Iris pigment epithelial cell (primary cell): ENCODE measurements at places on chromosomes 6 and 20.

- peak; percentile 97 for DNase-seq
Measured at GRCh38 chr6:45655745-45656476, 278.2 kb upstream of the SUPT3H start.

DNA sequence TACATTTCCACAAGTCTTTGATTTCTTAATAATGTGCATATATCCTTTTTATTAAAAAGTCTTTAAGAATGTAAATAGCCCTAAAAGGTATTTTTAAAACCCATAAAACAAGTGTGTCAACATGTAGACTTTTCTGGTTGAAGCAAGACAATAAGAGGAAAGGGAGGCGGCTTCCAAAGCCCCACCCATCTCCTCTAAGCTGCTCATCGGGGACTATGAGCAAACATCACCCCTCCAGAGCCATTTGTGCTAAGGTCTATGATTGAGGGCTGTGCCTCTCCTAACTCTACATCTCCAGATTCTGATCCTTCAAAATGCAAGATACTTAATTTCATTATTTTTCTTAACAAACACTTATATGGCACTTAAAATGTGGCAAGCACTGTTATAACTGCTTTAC is 2.5 kb upstream of the NAA20 start:
- DNase-seq = no peak

DNA sequence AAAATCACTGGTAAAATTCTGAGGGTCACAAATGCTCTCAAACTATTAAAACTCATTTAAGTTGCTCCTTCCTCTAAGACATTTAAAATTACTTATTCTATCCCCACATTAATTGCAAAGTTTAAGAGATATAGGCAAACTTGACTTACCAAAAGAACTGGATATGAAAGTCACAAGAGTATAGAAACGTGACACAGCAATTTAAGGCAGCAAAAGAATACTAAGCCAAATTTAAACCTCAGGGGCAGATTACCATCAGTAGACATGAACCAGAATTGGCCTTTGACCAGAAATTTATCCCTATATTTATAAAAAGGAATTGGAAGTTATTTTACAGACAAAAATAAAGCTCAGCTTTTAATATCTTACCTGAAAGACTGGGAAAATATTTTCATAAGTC is 56.0 kb downstream of the MAP3K7 start:
- no peak for DNase-seq

- DNase-seq = peak; percentile 57
Measured at GRCh38 chr6:3325210-3325609, 66.5 kb downstream of the PSMG4 start.

DNA sequence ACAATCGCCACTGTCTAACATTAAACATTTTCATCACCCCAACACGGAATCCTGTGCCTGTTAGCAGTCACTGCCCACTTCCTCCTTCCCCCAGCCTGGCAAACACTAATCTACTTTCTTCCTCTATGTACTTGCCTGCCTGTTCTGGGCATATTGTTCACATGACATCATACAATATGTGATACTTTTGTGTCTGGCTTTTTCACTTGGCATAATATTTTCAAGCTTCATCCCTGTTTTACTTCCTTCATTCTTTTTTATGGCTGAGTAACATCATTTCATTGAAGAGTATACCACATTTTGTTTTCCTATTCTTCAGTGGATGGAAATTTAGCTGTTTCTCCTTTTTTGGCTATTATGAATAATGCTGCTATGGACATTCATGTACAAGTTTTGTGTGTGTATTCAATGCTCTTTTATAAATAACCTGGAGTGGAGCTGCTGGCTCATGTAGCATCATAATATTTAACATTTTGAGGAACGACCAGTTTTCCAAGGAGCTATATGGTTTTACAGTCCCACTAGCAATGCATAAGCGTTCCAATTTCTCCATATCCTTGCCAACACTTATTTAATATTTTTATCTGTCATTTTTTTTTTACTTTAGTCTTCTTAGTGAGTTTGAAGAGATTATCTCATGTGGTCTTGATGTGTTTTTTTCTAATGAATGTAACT is 360.1 kb downstream of the HDGFL1 start:
- DNase-seq = no peak

DNA sequence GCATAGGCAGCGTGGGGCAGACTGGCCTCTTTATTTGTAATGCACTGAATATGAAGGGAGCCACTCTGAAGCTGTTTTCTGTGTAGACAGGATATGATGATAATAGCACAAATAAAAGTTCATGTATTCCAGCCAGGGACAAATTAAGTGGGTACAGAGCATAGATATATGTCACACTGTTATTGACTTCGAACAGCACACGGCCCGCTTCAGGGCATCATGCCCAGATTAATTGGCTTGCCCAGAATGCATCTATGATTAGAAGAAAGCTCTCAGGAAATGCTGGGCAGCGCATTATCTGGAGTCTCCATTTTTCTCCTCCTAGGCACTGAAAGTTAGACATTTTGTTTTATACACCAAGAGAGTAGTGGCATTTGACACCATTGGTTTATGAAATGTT is 26.3 kb upstream of the SASH1 start:
- no peak for DNase-seq

- DNase-seq = no peak
Measured at GRCh38 chr6:56933650-56934049, 21.3 kb upstream of the BEND6 start.

DNA sequence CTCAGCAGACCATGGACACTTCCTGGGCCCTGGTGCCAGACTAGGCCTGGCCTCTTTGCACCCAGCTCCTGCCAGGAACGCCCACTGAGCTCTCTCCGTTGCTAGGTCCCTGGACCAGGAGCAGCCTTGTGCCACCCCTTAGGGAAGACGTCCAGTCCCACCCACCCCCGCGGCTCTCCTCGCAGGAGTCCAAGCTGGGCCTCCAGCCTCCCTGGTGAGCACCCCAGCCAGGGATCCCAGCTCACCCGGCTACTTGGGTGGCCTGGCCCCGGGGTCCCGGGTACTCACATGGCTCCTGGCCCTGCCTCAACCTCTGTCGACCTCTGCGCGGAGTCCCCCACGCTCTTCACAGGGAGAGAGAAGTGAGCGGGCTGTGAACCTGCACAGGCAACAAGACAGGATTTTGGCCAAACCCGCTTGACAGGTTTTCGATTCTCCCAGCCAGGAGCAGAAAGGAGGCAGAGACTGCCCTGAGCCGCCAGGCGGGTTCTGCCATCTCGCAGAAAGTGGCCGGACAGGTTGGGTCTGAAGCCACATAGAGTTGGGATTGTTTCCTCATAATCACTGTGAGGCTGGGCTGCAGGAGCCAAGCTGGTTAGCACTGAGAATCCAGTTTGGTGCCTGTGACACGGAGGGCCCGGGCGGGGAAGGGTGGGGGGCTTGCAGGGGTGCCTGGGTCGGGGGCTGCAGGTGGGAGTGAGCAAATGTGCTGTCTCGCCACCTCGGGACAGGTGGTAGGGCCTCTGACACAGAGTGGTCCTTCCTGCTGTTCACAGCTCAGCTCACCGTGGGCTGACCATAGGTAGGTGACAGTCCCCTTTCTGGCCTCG is at the start of gene RBBP8NL:
Gene RBBP8NL, minus strand, starts transcription at position 368 of the 830 bp plus-strand sequence. CDS start 7,892 bp downstream, outside the sequence.
- DNase-seq = no peak

DNA sequence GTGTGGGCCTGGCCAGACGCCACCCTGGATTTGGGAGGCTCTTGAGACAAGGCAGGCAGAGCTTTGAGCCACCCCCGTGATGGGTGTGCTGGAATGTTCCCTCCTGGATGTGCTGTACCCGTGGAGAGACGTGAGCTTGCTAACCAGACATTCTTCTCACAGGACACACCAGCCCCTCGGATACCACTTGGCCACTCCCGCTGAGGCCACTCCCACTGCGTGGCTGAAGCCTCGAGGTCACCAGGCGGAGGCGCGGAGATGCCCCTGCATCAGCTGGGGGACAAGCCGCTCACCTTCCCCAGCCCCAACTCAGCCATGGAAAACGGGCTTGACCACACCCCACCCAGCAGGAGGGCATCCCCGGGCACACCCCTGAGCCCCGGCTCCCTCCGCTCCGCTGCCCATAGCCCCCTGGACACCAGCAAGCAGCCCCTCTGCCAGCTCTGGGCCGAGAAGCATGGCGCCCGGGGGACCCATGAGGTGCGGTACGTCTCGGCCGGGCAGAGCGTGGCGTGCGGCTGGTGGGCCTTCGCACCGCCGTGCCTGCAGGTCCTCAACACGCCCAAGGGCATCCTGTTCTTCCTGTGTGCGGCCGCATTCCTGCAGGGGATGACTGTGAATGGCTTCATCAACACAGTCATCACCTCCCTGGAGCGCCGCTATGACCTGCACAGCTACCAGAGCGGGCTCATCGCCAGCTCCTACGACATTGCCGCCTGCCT is 14.1 kb downstream of the SLCO4A1 start:
- no peak for DNase-seq

GRCh38 chr6:169937389-169938261 is 186.2 kb downstream of the ERMARD start:
- DNase-seq = no peak

- peak; percentile 99 for DNase-seq
Measured at GRCh38 chr6:140857739-140858380, 1274.9 kb upstream of the GJE1 start.

GRCh38 chr6:164570801-164571200 is 738.6 kb downstream of the C6orf118 start:
- no peak for DNase-seq

GRCh38 chr20:7010527-7010926 is 243.0 kb downstream of the BMP2 start:
- DNase-seq = peak; percentile 64

- DNase-seq = peak; percentile 34
Measured at GRCh38 chr6:38443352-38444144, 196.2 kb downstream of the BTBD9 start.

- DNase-seq = peak; percentile 66
Measured at GRCh38 chr6:19368511-19368910, 468.7 kb upstream of the ID4 start.

GRCh38 chr6:119328892-119329793 is 20.4 kb downstream of the MAN1A1 start:
- DNase-seq = no peak
